Lower lobe of right lung (tissue), 2 donors: ENCODE measurements at places on chromosomes 5 and 9.

- no peak for DNase-seq
- no peaks in the 10 kb centered on the region for H3K27me3 ChIP-seq
- H3K36me3 ChIP-seq: no peaks in the 10 kb centered on the region
- H3K27ac ChIP-seq: no peak overlapping the region
- no peaks in the 10 kb centered on the region for H3K4me1 ChIP-seq
These were observed 495.4 kb downstream of the MAT2B start for GRCh38 chr5:164000819-164001218.

DNA sequence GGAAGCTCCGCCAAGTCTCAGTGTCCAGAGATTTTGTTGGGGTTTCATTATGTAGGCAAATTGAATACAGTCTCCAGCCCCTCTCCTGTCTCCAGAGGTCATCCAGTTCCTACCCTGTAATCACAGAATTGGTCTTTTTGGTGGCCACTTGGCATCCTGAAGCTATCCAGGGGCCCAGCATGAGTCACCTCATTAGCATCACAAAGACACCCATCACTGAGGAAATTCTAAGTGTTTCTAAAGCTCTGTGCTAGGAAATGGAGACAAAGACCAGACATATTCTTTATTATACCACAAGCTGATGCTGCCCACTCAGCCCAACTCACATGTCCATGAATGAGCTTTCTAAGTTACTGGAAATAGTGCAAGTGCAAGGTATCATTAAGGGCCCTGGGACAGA lies 229.9 kb downstream of the DOCK8 start:
- peaks cover 68% of the 10 kb centered on the region for H3K36me3 ChIP-seq
- H3K27me3 ChIP-seq: no peaks in the 10 kb centered on the region
- H3K27ac ChIP-seq: no peak overlapping the region
- H3K4me1 ChIP-seq: no peaks in the 10 kb centered on the region
- no peak for DNase-seq

- H3K27ac ChIP-seq: no peak overlapping the region
- H3K4me1 ChIP-seq: peaks cover 42% of the 10 kb centered on the region
- no peak for DNase-seq
- H3K27me3 ChIP-seq: no peaks in the 10 kb centered on the region
- peaks cover 12% of the 10 kb centered on the region for H3K36me3 ChIP-seq
- no peak overlapping the region for H3K4me3 ChIP-seq
These were observed 54.1 kb downstream of the DAPK1 start for GRCh38 chr9:87551772-87552217.

DNA sequence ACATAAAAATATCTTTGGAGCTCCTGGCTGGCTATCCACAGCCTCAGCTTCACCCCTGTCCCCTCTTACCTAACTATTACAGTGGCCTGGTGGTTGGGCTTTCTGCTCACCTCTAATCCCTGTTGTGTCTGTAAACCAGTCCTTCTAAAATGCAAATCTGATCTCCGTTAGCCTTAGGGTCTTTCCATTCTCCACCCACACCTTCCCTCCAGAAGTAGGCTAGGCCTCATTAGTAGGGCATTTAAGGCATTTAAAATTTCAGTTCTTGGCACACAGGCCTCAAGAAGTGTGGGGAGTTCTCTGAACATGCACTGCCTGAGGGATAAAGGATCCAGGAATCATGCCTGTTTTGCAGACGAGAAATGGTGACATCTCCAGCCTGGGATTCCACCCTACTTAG lies 26.4 kb upstream of the STC2 start:
- no peak overlapping the region for H3K27ac ChIP-seq
- H3K4me3 ChIP-seq: no peak overlapping the region
- no peaks in the 10 kb centered on the region for H3K4me1 ChIP-seq
- no peaks in the 10 kb centered on the region for H3K36me3 ChIP-seq
- no peak for DNase-seq

GRCh38 chr9:129140397-129141065 lies 29.3 kb downstream of the PTPA start:
- no peak for DNase-seq
- peaks cover 83% of the 10 kb centered on the region for H3K4me1 ChIP-seq
- H3K36me3 ChIP-seq: peaks cover 40% of the 10 kb centered on the region
- H3K4me3 ChIP-seq: peak overlapping the region; percentile 65
- H3K27me3 ChIP-seq: no peaks in the 10 kb centered on the region

DNA sequence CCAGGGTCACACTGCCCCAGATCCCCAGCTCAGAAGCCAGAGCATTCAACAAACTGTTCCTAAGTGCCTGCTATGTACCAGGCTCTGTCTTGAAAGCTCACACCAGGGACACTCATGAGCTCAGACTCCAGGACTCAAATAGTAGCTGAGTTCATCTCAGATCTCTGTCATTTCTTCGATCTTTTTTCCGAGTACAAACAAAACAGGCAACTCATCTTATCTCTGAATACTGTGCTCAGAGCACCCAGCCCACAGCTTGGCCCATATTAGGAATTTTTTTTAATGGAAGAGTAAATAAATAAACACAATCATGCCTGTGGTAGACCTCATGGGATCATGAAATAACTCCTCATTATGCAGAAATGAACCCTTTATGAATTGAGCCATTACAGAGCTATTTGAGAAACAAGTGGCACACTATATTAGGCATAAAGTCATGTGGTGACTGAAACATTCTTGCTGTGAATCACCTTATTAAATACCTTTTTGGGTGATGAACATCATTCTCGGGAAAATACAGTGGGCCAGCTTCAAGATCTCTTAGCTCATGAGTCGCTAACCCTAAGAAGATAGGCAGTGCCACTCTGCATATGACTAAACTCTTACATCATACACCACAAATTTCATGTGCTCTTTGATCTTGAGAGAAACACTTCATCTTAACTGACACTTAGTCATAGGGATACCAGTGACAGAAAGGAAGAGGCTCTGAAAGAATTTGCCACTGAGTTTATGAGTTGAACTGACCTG lies 9.9 kb downstream of the SH3RF2 start:
- H3K27me3 ChIP-seq: no peaks in the 10 kb centered on the region
- peaks cover 4% of the 10 kb centered on the region for H3K4me1 ChIP-seq
- H3K36me3 ChIP-seq: no peaks in the 10 kb centered on the region
- H3K4me3 ChIP-seq: no peak overlapping the region
- H3K27ac ChIP-seq: no peak overlapping the region
- no peak for DNase-seq

- H3K4me3 ChIP-seq: no peak overlapping the region
- no peaks in the 10 kb centered on the region for H3K36me3 ChIP-seq
- H3K27me3 ChIP-seq: peaks cover 5% of the 10 kb centered on the region
- no peak overlapping the region for H3K27ac ChIP-seq
- DNase-seq: no peak
These were observed 145.4 kb downstream of the SYK start for GRCh38 chr9:90946982-90947381.

- peaks cover 9% of the 10 kb centered on the region for H3K36me3 ChIP-seq
- peaks cover 18% of the 10 kb centered on the region for H3K4me1 ChIP-seq
- peak; percentile 54 for DNase-seq
- H3K4me3 ChIP-seq: no peak overlapping the region
These were observed 50.0 kb downstream of the HACD4 start for GRCh38 chr9:20981486-20981885.

DNA sequence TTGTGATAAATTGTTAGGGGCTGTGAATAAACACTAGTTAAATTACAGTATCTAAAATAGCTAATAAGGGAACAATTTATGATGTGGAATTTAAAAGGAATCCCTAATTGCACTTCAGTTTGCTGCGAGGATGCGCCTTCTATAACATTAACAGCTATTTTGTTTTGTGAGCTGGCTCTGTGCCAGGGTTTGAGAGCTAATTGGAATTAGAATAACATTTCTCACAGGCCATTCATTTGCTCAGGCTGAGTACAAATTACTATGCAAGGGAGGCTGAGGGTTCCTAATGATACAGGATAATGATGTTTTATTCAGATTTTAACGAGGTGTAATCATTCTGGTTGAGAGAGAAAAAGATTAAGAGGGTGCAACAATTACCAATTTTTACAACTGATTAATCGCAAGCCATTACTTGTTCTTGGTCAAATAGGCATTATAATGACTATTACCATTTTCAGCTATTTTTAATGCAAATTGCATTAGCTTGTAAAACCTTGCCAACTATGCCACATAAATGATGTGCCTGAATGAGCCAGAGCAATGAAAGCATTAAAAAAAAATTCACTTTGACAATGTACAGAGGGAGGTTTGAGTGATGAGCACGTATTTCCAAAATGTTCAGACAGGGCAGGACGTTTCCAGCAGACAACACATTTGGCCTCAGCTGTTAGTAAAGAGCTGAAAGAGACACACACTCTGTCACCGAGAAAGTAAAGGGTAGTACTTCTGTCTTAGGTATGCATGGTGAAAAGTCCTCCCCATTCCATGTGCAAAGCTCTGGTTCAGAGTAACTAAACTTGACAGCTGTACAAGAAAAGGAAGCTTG lies 576.5 kb downstream of the TLE1 start:
- H3K4me3 ChIP-seq: no peak overlapping the region
- no peaks in the 10 kb centered on the region for H3K27me3 ChIP-seq
- no peak for DNase-seq
- no peaks in the 10 kb centered on the region for H3K4me1 ChIP-seq
- H3K27ac ChIP-seq: no peak overlapping the region
- H3K36me3 ChIP-seq: no peaks in the 10 kb centered on the region

- no peaks in the 10 kb centered on the region for H3K27me3 ChIP-seq
- H3K4me3 ChIP-seq: no peak overlapping the region
- H3K36me3 ChIP-seq: no peaks in the 10 kb centered on the region
- no peak for DNase-seq
- H3K27ac ChIP-seq: no peak overlapping the region
These were observed 93.2 kb downstream of the WDR41 start for GRCh38 chr5:77398896-77399295.

GRCh38 chr5:35066260-35066795 lies 18.6 kb upstream of the AGXT2 start:
- no peaks in the 10 kb centered on the region for H3K36me3 ChIP-seq
- no peak for DNase-seq

DNA sequence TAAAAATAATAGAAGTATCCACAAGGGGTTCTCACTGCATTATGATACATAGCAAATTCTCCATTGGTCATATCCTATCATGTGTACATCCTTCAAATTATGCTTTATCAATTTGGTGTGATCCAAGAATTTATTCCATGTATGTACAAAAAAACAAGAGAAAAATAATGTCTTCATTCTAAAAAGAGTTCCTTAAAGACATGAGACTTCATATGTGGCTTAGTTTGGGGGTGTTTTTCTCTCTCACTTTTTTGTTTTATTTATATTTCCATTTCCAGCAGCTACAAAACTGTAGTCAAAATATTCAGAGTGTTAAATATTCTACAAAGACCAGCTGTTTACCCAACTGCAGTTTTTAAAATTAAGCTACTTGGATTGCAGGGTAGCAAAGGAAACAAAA lies 972.0 kb downstream of the DTWD2 start:
- no peaks in the 10 kb centered on the region for H3K36me3 ChIP-seq
- H3K27ac ChIP-seq: no peak overlapping the region
- no peaks in the 10 kb centered on the region for H3K4me1 ChIP-seq
- H3K4me3 ChIP-seq: no peak overlapping the region

DNA sequence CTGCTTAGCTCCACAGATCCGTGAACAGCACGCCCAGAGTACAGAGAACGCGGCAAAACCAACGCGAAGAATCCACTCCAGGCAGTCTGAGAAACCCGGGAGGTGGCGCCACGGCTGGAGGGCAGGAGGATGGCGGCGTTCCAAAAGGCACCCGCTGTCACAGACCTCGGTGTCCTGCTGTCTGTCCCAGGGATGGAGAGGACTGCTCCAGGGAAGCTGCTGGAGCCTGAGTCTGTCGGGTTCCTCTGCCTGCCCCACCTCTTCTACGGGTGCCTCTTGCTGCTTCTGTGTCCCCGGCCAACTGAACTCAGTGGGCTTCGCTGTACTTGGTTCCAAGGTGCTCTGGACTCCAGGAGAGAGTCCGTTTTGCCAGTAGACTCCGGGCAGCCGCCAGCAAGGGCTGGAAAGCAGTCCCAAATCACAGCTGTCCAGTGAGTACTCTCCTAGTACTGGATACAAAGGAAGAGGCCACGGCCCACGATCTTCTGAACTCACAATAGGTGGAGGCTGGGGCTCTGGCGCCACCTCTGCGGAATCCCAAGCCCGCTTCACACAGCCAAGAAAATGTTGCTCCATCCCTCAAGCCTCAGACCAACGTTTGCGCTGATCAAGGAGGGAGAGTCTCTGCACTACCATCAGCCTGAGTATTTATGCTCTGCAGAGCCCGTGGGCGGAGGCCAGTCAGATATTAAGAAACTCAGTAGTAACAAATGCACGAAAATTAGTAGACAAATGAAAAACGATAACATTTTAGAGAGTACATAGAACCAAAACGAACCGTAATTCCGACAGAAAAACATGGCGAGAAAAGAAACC lies 440 bp downstream of the ANXA2R start:
- H3K27ac ChIP-seq: peak overlapping the region; percentile 98
- no peaks in the 10 kb centered on the region for H3K36me3 ChIP-seq
- peaks cover 19% of the 10 kb centered on the region for H3K4me1 ChIP-seq
- peak overlapping the region; percentile 66 for H3K4me3 ChIP-seq
- peaks cover 22% of the 10 kb centered on the region for H3K27me3 ChIP-seq

DNA sequence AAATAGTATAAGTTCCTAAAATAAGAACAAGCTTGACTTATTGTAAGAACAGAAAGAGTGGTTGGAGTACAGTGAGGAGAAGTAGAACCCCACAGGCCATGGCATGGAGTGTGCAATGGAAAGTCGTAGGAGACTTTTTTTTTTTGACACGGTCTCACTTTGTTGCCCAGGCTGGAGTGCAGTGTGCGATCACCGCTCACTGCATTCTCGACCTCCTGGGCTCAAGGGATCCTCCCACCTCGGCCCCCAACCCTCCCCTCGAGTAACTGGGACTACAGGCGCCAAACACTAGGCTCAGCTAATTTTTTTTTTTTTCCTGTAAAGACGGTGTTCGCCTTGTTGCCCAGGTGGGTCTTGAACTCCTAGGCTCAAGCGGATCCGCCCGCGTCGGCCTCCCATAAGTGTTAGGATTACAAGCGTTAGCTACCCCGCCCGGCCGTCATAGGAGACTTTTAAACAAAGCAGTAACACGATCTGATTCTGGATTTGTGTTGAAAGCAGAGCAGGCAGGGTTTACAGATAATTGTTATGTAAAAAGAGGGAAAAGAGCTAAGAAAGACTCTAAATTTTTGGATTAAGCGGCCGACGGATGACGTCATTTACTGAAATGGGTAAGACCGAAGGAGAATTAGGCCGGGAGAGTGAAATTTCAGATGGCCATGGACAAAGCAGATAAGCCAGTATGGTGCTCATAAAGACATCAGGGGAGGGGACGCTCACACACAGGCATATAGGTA lies 752 bp downstream of the TSTD2 start:
- peaks cover 53% of the 10 kb centered on the region for H3K4me1 ChIP-seq
- H3K27me3 ChIP-seq: no peaks in the 10 kb centered on the region
- peak overlapping the region; percentile 98 for H3K27ac ChIP-seq
- peak overlapping the region; percentile 94 for H3K4me3 ChIP-seq
- H3K36me3 ChIP-seq: no peaks in the 10 kb centered on the region
- peak; percentile 77 for DNase-seq

- H3K27me3 ChIP-seq: no peaks in the 10 kb centered on the region
- H3K4me1 ChIP-seq: no peaks in the 10 kb centered on the region
- H3K4me3 ChIP-seq: no peak overlapping the region
- no peaks in the 10 kb centered on the region for H3K36me3 ChIP-seq
These were observed 174.7 kb upstream of the PTGER4 start for GRCh38 chr5:40505031-40505430.

DNA sequence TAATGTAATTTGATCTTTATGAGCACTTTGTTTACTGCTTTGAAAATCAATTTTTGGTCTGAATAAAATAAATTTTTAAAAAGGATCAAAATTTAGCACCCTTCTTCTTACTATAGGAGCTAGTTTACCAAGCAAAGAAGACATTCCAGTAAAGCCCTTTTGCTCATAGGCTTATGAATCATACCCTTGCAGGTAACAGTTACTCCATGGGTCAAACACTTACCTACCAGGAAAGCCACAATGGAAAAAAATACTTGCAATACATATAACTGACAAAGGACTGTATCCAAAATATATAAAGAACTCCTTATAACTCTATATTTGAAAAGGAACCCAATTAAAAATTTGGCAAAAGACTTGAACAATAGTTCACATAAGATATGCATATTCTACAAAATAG lies 66.6 kb downstream of the SHOC1 start:
- no peaks in the 10 kb centered on the region for H3K4me1 ChIP-seq
- no peaks in the 10 kb centered on the region for H3K36me3 ChIP-seq
- H3K27ac ChIP-seq: no peak overlapping the region
